ENCODE measurements at places on chromosomes 16 and 17.

DNA sequence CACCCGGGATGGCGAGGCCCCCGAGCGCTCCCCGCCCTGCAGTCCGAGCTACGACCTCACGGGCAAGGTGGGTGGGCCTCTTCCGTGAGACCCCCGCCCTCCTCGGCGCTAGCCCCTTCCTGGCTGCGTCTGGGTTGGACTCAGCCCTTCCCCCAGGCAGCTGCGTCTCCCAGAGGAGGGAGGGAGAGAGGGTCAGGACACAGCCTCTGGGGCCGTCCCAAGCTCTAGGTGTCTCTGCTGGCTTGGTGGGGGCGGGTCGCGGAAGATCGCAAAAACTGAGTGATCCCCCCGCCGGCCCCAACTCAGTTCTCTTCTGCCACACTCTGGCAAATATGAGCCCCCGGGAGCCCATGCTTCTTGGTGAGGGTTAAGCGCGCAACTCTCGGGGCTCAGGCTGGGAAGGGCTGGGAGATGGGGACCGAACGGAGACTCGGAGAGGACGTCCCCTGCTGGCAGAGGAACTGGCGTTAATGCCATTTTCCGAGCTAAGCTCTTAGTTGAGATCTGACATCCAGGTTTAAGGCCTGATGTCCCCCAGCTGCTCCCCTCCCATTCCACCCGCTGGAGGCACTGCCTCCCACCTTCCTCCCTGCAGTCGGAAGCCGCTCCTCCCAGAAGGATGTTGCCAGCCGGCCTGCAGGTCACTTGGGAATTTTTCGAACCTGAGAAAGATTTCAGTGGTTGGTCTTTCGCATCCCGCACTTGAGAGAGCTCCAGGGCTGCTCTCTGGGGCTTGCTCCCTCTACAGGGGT lies 419 bp downstream of the RAB37 start:
- DNase-seq: no peak

DNA sequence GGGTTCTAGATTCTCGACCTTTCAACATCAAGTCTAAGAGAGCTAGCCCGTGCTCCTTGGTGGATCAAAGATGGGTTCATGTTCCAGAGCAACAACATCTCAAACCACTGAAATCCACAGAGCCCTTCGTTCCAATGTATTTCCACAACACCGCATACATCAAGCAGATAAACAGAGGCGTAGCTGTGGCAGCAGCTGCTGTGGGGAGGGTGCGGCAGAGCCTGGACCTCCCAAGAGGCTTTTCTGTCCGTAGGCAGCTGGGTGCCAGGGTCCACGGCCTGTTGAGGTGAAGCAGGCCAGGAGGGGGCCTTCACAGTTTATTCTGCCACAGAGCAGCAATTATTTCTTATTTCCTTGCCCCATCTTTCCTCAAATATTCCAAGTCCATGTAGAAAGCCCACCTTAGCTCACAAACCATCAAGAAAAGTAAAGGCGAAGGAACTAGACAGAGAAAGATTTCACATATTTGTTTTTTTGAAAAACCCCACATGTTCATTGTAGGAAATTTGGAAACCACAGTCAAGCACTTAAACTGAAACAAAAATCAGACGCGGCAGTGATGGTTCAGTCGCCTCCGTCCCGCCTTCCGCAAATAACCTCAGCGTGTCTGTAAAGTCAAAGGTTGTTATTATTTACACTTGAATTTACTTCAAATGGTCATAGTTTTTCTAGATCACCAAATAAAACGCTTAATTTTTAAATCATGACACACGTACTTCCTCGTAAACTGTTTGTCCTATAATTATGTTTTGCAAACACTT lies 144.6 kb upstream of the FOXF1 start:
- no peak for DNase-seq

GRCh38 chr16:30972872-30973271 lies 12.1 kb upstream of the HSD3B7 start:
- DNase-seq: no peak

- no peak for DNase-seq
These were observed 29.6 kb downstream of the RCVRN start for GRCh38 chr17:9875441-9875840.

DNA sequence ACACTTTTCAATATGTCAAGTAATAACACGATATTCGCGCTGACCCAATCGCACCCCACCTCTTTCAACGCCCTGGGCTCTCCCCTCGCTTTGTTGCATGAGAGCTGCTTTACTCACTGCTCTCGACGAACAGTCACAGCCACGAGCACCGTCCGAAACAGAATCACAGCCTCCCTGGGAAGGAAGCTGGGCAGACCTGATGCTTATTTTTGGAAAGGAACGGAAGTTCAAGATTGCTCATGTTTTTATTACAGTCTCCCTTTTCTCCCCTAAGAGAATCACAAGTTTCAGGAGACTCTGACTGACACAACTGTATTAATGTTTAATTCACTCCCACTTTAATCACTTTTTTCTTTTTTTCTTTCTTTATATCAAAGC lies 67.8 kb downstream of the ANKRD11 start:
- DNase-seq: no peak

DNA sequence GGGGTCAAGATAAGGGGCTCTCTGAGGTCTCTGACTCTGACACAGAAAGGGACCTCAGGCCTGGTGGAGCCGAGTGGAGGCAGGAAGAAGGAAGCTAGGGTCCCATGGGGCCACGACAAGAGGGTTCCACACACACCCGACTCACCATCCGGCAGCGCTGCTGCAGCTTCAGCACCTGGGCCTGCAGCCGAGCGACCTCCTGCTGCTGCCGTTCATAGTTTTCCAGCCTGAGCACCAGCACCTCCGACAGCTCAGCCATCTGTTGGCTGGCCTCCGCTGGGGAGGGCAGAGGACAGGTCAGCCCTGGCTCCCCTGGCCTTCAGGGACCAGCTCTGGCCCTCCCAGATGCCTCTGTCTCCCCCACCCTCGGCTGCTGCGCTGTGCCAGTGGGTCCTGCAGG lies 6.4 kb downstream of the HAP1 start:
- DNase-seq: no peak

DNA sequence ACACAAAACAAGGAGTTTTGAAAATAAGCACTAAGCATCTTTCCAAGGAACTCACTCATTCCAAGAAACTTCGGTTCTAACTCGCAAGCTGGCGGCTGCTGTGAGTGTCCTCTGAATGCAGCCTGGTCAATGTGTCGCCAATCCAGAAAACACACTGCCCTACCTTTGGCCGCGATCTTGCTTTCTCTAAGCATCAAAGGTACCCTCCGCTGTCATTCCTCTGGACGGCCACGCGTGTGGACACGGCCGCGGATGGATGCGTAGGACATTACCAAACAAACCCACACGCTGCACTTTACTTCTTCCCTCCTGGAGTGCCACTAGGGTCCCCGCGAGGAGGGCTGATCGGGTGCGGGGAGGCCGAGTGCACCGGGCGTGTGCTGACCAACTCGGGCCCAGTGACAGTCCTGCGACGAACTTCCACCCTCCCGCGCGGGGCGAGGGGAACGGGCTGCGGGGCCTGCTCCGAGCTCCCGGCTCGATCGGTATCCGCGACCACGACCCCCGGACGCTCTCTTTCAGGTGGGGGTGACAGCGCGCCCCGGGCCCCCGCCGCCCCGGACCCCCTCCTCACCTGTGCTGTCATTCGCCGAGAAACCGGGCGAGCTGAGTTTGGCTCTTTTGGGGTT lies 1.1 kb downstream of the CREBBP start:
- no peak for DNase-seq

GRCh38 chr16:30929167-30929566 lies 5.8 kb downstream of the FBXL19 start:
- DNase-seq: no peak

DNA sequence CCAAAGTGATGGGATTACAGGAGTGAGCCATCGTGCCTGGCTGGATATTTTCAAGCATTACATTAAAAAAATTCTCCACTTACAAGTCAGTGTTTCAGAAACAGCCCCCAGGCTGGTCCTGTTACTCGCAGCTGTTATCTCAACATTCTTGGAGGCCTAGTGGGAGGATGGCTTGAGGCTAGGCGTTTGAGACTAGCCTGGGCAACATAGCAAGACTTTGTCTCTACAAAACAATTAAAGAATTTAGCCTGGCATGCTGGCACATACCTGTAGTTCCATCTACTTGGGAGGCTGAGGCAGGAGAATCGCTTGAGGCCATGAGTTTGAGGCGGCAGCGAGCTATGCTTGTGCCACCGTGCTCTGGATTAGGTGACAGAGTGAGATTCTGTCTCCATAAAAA lies 26.5 kb upstream of the SPNS3 start:
- no peak for DNase-seq

DNA sequence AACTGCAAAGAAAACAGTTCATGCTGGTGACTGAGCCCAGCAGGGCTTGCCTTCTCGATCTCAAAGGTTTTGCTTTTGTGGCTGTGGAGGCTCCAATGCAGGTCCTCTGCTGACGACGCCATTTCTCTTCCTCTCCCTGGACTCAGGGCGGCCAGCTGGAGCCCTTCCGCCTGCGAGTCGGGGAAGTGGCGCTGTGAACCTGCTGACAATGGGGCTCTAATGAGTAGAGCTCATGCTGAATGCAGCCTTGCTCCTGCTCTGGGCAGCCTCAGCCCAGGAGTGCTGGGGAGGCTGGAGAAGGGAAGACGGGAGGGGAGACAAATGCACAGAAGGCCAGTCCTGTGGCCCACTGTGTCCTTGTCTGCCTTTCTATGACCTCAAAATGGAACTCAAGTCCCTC lies 43.8 kb downstream of the VAC14 start:
- no peak for DNase-seq

GRCh38 chr16:84593825-84594724 lies 23.8 kb downstream of the COTL1 start:
- DNase-seq: no peak

- DNase-seq: no peak
These were observed 8.6 kb downstream of the RIPOR1 start for GRCh38 chr16:67537270-67537635.

DNA sequence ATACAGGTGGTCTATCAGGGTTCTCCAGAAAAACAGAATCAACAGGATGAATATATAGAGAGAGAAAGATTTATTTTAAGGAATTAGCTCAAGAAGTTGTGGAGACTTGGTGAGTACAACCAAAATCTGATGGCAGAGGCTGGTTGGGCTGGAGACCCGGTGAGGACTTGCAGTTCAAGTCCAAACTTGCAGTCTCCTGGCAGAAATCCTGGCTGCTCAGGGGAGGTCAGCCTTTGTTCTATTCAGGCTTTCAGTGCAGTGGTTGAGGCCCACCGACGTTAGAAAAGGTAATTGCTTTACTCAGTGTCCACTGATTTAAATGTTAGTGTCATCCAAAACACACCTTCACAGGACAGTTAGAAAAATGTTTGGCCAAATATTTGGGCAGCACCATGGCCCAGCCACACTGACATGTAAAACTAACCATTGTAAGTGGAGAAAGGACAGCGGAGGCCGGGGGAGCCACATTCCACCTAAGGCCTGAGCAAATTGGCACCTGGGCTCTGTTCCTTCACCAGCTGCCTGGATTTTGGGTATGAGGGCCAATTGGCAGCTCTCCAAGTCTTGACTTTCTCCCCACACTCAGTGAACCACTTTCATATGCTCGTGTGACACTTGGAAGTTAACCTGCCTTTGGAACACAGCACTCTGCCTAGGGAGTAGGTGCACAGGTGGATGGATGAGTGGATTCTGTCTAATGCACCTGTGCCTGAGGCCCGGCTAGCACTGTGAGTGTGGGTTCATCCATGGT lies 54.7 kb downstream of the CACNG5 start:
- no peak for DNase-seq

- peak; percentile 30 for DNase-seq
These were observed 3.4 kb downstream of the SGCA start for GRCh38 chr17:50169121-50169764.

DNA sequence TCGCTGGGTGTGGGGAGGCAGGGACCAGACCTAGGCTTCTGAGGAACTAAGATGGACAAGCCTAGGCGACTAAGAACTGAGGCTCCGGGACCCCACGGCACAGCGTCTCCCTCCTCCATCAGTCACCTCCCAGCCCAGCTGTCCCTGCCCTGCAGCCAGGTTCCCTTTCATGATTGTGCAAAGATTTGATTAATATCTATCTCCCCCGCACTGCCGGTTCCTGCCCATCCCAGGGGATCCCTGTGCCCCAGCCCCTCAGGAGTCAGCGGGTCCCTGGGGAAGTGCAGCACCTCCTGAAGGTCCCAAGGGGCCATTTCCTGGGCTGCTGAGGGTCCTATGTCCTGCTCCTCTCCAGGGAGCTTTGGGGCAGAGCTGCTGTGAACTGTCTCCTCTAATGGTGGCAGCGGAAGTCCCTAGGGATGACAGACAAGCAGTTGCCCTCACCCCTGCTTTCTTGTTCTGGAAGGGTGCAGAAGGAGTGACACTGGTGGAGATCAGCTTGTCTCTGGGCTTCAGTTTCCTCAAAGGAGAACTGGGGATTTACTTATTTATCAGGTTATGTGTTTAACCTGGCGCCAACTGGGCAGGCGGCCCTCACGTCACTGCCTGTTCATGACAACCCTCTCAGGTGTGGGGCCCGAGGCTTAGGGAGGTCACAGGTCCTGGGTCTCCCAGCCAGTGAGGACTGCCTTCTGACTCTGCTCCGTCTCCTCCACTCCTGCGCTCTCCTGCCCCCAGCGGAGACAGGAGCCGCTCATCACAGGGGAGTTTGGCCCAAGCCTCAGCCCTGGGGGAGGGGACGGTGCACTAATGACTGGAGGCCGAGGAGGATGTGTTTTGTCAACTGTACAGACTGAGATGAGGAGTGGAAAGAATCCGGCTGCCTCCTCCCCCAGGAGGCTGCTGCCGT lies 1.9 kb upstream of the C16orf74 start:
- DNase-seq: peak; percentile 71

DNA sequence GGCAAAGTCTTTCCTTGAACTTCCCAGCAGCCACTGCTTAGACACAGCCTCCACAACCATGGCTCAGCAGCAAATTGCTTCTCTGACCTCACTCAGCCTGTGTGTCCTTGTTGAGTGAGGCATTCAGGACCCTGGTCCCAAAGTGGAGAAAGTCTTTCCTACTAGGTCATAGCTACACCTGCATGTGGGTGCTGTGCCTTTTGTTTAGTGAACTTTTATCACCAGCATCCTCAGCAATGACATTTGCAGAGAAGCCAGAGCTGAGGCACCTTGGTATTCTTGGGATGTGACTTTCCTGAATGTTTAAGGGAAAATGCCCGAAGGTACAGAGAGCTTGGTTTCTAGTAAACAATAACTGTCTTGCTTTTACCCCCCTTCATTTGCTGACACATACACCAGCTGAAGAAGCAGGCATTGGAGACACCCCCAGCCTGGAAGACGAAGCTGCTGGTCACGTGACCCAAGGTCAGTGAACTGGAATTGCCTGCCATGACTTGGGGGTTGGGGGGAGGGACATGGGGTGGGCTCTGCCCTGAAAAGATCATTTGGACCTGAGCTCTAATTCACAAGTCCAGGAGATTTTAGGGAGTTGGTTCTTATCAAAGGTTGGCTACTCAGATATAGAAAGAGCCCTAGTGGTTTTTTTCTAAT lies 20.9 kb upstream of the STH start:
- DNase-seq: no peak

Measured in NCI-H510A (cell line).